ENCODE measurements at places on chromosomes 16 and 17.

DNA sequence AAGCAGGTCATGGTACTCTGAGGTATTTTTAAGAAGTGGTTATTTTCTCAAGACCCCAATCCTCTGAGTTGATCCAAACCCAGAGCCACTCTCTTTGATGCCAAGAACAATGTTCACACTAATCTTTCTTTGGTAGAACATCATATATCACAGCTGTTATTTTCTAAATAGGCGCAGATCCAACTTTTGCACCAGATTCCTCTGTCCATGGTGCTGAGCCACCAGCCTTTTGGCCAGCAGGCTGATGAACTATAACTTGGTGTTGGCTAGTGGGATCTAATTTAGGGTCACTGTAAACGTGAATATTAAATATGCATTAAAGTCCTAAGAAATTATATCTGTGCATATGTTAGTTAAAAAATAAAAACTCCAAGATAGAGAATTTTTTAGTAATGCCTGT lies 7.0 kb upstream of the ZKSCAN2 start:
- DNase-seq = no peak

- no peak for DNase-seq
Observed at GRCh38 chr17:56929362-56929969, 15.6 kb upstream of the TRIM25 start.

DNA sequence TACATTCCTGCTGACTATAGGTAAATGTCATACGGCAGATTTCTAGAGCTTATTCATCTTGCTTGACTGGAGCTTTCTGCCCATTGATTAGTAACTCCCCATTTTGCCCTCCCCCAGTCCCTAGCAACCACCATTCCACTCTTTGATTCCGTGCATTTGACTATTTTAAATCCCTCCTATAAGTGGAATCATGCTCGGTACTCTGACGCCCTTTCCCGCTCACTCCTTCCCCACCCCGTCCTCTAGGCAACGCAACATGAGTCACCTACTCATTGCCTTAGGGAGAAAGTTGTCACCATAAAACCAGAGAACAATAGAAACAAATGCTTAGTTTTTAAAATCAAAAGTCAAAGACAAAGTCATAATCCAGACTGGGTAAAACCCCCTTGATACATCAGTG lies 45.5 kb upstream of the RBBP6 start:
- no peak for DNase-seq

GRCh38 chr17:8120520-8121406 lies 2.4 kb upstream of the ALOXE3 start:
- DNase-seq = peak; percentile 77

GRCh38 chr16:23074423-23074822 lies 74.8 kb downstream of the USP31 start:
- DNase-seq = no peak

- DNase-seq = peak; percentile 66
Observed at GRCh38 chr17:8163978-8164814, 1.4 kb upstream of the VAMP2 start.

DNA sequence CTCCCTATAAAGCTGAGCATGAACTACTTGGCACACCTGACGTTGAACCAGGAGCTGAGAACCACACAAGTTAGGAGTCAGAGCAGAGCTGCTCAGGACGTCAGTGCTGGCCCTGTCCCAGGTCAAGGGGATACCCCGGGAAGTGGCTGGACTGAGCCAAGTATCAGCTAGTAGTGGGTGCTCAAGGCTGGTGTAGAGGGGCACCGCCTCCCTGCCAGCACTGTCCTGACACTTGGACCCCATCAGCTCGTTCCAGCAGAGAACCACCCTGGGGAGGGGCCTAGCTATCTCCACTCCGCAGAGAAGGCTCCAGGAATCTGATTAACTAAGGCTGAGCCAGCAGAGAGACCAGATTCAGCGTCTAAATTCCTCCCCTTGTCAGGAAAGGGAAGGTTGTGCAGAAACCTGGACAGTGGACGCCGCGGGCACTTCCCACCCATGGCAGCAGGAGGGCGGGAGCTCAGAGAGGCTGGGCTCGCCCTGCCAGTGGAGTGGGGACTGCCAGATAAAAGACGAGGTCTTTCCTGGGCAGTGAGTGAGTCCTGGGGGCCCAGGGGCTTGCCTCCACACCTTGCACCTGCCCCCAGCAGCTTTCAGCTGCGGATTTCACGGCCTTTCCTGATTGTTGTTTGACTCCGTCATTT lies 21.0 kb downstream of the C16orf90 start:
- DNase-seq = no peak

GRCh38 chr16:81917375-81917774 lies 93.9 kb downstream of the SDR42E1 start:
- no peak for DNase-seq

DNA sequence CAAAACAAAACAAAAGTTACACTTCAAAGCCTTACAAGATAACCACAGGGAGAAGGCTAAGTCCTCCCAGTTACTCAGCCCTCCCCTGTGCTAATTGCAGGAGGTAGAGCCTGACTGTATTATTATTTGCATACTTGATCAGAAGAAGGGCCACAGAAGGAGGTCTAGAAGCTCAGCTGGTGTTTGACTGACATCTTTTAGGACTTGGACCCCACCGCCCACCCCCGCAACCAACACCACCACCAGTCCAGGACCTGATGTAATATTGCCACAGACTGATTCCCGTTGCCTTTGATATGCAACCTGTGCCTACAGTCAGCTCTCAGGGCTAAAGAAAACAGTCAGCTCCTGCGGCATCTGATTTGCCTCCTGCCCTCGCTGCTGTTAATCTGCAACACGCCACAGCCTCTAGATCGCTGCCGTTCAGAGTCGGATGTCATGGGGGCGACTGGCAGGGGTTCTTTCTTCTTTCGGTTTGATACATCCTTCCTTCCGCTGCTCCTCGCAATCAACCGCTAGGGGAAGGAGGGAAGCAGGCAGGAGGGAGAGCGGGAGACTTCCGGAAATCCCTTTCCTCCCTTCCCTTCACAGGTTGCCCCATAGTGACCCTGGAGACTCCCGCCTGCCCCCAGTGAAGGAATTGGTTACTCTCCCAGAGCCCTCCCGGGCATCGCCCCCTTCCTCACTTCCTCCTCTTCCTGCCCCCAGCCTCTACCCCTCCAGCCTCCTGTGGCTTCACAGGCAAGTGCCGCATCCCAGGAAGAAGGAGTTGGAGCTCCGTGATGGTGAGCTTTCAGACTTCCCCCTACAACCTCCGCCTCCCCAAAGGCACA lies 90.5 kb upstream of the SOX9 start:
- peak; percentile 3 for DNase-seq

GRCh38 chr16:51591480-51591879 lies 440.4 kb upstream of the SALL1 start:
- no peak for DNase-seq

DNA sequence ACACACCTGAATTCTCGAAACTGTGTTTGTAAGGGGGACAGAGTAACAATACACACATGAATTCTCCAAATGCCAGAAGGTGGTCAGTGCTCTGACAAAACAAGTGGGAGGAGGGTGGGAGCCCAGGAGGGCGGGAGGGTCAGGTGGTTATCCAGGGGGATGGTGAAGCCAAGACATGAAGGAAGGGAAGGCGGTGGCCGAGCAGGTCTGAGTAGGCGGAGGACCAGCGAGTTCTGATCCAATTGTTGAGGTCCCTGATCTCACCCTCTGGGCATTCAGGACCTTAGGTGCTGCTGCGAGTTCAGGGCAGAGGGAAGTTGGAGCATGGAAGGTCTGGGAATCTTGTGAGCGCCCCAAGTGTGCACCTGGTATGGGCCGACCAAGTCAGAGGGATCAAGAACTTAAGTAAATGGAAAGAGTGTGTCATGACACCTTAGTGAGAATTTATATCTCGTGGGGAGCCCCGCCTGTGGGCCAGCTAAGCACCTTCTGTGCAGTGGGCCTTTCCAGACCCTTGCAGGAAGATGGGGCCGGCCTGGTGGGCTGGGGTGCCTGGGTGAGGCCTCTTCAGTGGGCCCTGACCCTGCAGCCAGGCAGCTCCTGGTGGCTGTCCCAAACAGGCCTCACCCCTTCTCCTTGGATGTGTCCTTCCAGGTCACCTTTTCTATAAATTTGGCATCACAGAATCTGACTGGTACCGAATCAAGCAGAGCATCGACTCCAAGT lies 86.1 kb downstream of the NPIPB11 start:
- DNase-seq = no peak

DNA sequence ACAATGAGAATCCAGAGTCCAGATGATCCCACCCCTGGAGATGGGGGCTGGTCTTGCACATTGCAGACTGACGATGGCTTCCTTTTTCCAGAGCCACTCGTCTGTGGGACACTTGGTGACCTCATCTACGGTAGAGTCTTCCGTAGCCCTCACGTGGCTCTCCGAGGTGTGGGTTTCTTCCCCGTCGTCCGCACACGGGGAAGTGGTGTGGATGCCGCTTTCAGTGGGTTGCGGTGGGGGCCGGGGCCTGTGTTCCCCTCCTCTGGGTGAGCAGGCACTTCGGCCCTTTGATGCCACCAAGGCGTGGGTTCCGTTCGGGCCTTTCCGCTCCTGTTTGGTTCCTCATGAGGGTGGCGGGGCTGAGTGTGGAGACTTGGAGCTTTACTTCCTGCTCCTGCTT lies 21.4 kb downstream of the BAIAP2 start:
- DNase-seq = no peak

DNA sequence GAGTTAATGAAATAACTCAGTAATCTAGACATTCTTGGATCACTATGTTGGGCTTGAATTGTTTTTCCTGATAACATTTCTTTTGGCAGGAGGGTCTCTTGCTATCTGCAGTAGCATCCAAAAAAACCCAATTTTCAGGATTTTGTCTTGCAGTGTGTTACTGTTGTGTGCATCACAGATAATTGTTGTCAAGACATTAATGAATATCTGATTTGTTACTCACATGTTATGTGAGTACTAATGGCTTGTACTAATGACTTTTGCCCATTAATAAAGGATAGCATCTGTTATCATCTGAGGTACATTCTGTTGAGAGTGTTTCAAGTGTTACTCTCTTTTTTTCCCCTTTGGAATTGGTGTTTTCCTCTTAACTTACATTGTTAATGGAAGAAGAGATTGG lies 10.0 kb downstream of the PRKAR1A start:
- no peak for DNase-seq

DNA sequence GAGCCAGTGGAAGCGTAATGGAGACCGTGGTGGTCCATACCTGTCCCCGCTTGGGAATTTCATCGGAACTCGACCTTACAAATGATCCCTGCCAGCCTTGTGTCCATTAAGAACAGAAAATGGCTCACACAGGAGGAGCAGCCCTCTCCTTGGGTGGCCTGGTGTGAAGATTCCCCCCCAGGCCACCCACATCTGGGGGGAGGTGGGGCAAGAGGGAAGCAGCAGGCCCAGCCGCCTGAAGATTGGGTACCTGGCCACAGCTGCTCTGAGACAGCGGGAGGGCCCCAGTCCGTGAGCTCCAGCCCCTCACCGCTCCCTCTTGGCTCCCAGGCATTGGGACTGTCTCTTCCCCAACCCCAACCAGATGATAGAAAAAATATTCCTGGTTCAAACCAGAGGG lies 277.8 kb upstream of the FOXF1 start:
- no peak for DNase-seq

- no peak for DNase-seq
Observed at GRCh38 chr17:20179041-20179440, 169.9 kb downstream of the SPECC1 start.

DNA sequence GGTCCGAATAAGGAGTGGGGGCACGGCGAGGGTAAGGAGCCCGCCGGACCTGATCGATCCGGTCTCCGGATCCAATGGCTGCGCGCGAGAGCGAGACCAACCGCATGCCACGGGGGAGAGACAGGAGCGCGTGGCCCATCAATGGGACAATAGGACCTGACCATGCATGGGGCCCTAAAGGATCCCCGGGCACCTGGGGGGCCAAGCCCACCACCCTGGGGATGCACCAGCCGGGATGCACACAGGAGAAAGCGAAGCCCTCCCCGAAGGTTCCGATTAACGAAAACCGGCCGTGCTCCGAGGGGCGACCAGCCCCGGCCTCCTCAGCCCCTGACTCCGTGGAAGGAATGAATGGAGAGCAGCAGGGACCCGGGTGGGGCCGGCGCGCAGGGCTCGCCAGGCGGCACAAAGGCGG lies 525 bp downstream of the JPT1 start:
- peak; percentile 22 for DNase-seq

GRCh38 chr16:89080196-89080853 lies 13.3 kb upstream of the ACSF3 start:
- DNase-seq = no peak

GRCh38 chr17:64685705-64686104 lies 23.6 kb upstream of the SMURF2 start:
- DNase-seq = no peak

DNA sequence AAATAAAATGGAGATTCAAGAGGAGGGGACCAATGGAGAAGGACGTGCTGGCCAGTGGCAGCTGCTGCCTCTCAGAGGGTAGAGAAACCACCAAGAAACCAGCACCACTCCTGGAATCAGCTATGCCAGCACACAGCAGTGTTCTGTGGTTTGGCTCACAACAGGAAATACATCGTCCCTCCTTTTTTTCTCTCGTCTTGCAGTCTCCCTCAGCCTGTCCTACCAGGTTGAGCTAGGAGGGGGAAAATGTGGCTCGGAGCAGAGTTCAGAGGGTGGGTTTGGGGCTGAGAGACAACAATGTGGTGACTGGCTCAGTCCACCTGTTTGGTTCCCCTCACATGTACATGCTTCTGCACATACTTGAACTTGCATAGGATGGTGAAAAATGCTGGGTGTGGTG lies 19.9 kb upstream of the SLC16A5 start:
- no peak for DNase-seq

- DNase-seq = no peak
Observed at GRCh38 chr17:67487506-67487905, 110.4 kb downstream of the PITPNC1 start.

DNA sequence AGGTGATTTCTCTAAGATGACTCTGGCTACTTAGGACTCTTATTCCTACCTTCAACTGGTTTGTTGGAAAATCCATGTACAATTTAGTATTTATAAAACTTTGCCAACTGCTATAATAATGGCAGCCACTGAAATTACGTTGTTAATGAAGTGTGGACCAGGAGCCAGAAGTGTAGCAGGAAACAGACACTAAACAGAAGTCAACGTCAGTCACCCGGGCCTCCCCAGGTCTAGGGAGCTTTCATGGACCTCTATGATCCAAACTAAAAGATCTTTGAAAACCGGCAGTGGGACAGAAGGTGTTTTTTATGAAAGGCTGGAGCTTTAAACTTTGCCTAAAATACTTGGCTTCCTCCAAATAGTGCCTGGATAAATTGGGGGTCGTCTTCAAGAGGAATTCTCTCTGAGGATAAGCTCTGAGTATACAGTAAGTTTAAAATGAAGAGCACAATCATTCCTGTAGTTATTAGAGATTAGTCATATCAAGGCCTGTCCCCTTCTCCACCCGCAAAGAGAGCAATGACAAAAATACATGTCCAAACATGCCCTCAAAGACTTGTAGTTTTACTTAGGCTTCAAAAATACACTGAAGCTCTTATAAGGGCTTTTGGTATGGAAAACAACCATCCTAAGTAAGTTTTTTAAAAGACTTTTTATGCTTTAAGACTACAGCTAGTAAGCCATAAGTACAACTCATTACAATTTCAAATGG lies 34.6 kb downstream of the DCUN1D3 start:
- DNase-seq = no peak

GRCh38 chr16:53166099-53166498 lies 111.3 kb downstream of the CHD9 start:
- no peak for DNase-seq

Data from stimulated activated CD4-positive, alpha-beta T cell treated with anti-CD3 and anti-CD28 coated beads, Interleukin-4, amount 100 ng/mL, for 1 hour (primary cell).